Motor neuron (in vitro differentiated cells): ENCODE measurements at places on chromosomes 11 and 22. TPM values are rescaled to one million over a fixed set of nuclear protein-coding genes. Genes with fewer than 3 reads are reported as not detected.

CD6 gene
- 0.63 and 1.3 TPM in 2 replicates for total RNA-seq

PKP3 gene
- total RNA-seq = 2.5 and 3.2 TPM in 2 replicates

DNA sequence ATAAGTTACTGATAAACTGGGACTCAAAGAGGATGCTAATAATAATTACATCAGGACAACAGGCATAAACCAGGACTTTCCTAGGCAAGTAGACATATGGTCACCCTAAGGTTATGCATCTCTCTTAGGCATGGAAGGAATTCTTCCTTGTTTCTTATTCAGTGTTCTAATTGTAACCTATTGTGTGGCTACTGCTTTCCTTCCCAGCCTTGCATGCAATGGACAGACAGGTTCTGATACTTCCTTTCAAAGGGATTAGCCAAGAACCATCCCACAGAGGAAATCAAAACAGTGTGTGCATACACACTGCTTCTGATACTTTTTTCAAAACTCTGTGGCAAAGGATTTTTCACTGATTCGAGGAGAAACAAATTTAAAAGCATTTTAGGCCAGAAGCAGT lies 48.3 kb downstream of the RRAS2 start:
- no peak for ATAC-seq

DNA sequence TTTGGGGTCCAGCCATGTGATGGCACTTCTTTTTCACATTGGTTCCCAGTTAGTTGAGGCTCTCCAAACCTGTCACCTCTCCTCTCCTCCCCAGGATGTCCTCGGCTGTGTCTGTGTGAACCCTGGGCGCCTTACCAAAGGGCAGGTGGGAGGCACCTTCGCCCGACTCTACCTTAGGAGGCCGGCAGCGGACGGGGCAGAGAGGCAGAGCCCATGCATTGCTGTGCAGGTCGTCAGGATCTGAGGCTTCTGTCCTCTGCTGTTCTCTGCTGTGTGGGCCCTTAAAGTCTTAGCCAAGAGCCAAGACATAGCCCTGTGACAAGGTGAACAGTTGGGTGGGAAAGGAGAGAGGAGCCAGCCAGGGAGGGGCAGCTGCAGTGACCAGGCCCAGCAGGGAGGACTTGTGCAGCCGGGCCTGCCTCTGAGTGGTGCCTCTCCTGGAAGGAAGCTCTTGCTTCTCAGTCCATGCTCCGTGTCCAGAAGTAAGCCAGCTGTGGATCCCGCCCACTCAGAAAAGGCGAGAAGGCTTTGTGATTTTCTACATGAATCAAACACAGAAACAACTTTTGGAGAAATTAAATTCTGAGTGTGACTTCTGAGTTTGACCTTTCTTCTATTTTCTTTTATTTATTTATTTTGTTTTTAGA lies 17.5 kb upstream of the CDC42EP2 start:
- no peak for ATAC-seq

GRAP2 gene
- 0.69 TPM in 1 of 2 replicates, not detected in the other for total RNA-seq

GRCh38 chr11:47524291-47524874 lies 28.5 kb downstream of the CELF1 start:
- ATAC-seq = peak; percentile 8

GRCh38 chr11:129418039-129418438 lies 42.4 kb downstream of the BARX2 start:
- ATAC-seq = peak; percentile 34

AAMDC gene
- total RNA-seq = 19.5 and 21.0 TPM in 2 replicates

- ATAC-seq = no peak
These were observed 90.4 kb upstream of the BIRC3 start for GRCh38 chr11:102226702-102227490.

DNA sequence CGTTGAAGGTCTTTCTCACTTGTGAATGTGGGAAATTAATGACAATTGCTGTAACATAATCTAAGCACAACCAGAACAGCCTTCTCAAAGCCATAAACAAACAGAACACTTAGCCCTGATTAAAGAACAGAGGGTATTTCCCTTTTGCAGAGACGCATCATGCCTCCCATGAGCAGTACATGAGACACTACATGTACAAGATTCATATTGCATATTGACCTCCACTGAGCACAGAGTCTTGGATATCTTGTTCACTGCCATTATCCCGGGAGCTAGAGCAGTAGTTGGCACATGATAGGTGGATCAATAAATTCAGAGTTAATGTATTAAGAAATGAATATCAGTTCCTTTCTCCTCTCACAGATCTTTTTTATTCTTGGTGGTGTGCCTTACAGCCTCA lies 1194.3 kb upstream of the TENM4 start:
- peak; percentile 54 for ATAC-seq

- ATAC-seq = no peak
These were observed 3.2 kb downstream of the ST14 start for GRCh38 chr11:130162733-130163132.

DNA sequence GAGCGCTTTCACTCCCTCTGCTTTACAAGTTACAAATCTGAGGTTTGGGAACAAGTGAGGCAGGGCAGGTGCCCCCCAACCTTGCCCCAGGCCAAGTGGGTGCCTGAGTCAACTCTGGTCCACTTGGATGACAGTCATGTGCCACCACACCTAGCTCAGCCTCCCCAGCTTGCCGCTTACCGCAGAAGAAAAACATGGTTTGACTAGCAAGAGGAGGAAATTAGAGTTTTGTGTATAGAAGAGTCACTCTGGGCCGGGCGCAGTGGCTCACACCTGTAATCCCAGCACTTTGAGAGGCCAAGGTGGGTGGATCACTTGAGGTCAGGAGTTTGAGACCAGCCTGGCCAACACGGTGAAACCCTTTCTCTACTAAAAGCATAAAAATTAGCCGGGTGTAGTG lies 27.7 kb upstream of the CHKA start:
- ATAC-seq = no peak

DNA sequence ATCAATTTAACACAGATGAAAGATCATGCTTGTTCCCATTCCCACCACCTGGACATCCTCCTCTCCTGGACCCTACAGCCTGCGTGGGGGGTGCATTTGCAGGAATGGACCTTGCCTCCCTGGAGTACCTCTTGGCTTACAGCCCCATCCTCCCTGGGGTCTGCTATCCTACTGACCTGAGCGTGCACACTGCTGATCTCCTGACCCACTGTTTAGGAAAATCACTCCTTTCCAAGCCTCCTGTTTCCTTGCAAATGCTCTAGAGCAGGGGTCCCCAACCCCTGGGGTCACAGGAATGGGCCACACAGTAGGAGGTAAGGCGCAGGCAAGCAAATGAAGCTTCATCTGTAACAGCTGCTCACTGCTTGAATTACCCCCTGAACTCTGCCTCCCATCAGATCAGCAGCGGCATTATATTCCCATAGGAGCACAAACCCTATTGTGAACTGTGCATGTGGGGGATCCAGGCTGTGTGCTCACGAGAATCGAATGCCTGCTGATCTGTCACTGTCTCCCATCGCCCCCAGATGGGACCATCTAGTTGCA lies 88.2 kb upstream of the SEPTIN5 start:
- no peak for ATAC-seq

- no peak for ATAC-seq
These were observed 43.9 kb downstream of the CACNA1I start for GRCh38 chr22:39614442-39614841.

DNA sequence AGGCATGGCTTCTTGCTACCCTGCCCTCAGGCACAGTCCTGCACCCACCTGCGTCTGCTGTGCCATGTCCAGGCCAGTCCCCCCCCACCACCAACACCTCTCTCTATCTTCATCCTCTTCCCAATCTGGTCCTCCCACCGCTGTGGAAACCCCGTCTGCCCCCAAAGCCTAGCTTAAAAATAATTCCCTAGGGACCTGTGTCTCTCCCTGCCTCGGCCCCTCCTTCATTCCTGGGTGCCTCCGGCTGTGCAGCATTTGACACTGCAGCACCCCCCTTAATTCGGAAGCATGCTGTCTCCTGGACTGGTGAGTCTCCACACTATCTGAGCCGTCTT lies 2.5 kb upstream of the ASCL2 start:
- ATAC-seq = no peak

GRCh38 chr11:73287400-73288101 lies 15.4 kb downstream of the P2RY6 start:
- no peak for ATAC-seq

- ATAC-seq = no peak
These were observed 8.4 kb downstream of the EMSY start for GRCh38 chr11:76453248-76453647.
